Hematopoietic multipotent progenitor cell treated with erythropoietin and hydrocortisone succinate and interleukin-3 and kit ligand, for 8 days (in vitro differentiated cells): ENCODE measurements at places on chromosomes 7 and 10.

DNA sequence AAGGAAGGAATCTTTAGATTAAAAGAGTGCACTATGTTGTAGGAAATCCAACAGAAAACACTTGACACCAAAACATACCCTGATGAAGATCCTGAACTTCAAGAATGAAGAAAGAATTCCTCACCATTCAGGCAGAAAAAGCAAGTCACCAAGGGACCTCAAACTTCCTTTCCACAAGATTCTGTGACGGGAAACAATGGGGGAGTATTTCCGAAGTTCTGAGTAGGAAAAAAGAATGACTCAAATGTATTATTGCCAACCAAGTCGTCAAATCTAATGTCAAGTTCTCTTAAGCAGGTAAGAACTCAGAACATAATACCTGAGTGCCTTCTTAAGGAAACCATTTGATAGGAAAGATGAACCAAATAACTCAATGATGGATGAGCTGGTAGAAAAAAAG lies 44.7 kb upstream of the MTURN start:
- no peak for DNase-seq

DNA sequence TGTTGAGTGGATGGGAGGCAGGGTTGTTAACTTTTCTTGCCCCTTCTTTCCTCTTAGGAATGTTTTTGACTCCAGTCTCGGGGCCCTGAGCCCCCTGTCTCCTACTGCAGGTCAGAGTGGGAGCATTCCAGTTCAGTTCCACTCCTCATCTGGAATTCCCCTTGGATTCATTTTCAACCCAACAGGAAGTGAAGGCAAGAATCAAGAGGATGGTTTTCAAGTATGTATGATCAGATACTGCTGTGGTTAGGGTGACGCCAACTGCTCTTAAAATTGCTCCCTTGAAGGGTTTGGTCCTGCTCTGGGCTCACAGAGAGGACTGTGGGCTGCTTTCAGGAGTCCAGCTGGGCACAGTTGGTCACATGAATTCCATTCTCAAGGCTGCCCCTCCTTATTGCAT lies 22.0 kb downstream of the VWA2 start:
- peak; percentile 38 for DNase-seq

- no peak for DNase-seq
Observed at GRCh38 chr10:56258378-56258777, 102.7 kb downstream of the ZWINT start.

GRCh38 chr7:1123715-1124114 lies 35.8 kb downstream of the GPER1 start:
- DNase-seq: no peak

DNA sequence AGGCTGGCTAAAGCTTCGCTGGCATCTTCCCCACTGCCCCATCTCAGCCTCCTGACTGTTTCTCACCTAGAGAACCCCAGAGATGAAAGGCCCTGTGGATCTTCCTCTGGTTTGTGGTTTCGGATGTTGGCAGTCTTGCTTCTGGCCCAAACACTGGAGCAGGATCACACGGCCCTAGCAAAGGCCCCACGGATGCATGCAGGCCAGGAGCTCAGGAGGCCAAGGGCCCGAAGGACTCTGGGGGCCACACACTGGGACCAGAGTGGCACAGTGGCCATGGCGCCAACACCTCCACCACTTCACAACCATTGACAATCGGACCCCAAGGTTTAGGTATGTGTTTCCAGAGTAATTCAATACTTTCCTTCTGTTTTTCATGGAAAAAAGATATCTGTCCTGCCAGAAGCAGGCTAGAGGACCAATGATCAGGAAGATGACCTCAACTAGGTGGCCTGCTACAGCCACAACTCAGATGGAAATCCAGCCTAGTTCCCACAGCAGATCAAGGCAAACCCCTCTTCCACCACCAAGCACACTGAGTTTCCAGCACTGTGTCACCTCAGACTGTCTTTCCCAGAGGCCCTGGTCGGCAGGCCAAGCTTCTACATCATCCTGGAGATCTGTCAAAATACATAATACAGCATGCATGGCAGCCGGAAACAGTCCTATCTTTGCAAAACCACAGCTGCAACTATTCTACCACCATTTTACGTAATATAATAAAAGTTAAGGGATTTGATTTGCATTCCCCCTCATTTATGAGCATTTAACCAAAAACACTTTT lies 53.0 kb downstream of the CTBP2 start:
- no peak for DNase-seq

DNA sequence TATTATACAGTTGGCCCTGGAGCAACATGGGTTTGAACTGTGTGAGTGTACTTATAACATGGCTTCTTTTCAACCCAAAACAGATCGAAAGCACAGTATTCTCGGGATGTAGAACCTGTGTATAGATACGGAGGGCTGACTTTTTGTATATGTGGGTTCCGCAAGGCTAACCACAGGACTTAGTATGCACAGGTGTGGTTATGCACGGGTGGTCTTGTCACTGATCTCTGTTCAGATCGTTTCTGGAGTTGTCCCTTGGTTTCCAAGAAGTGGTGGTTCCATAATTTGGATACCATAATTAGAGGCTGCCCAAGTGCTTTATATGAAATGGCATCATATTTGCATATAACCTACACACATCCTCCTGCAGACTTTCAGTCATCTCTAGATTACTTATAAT lies 10.9 kb upstream of the BHLHA15 start:
- DNase-seq: no peak

GRCh38 chr10:10493833-10494232 lies 523.8 kb upstream of the CELF2 start:
- no peak for DNase-seq

- DNase-seq: peak; percentile 50
Observed at GRCh38 chr10:80460399-80461207, 6.5 kb downstream of the TSPAN14 start.

DNA sequence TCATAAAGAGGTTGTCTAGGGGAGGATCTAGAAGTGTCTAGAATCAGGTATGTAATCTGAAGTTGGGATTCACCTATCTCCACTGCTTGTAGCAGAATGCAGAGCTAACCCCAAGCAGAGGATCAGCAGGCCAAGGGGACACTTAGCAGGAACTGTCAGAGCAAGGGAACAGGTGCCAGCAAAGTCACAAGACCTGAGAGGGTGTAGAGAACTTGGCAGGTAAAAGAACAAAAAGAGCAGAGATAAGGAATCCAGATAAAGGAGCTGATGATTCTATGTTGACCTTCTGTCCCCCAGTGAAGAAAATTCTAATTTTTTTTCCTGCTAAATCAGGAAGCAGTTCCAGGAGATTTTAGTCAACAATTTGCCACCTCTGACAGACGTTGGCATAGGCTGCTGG lies 91.4 kb upstream of the CCDC71L start:
- no peak for DNase-seq

GRCh38 chr10:110221044-110221720 lies 13.8 kb downstream of the MXI1 start:
- DNase-seq: peak; percentile 84
